T-helper 2 cell treated with Interferon-gamma antibody and Interleukin-4, amounts not matched to agents 100 ng/mL and 5 ng/mL, for 36 hours (primary cell): ENCODE measurements at places on chromosomes 12 and 14. TPM values are rescaled to one million over a fixed set of nuclear protein-coding genes. Genes with fewer than 3 reads are reported as not detected.

Gene TAS2R31
- 3.9 and 4.2 TPM in 2 replicates for total RNA-seq

Gene KRT75
- total RNA-seq, result not detected in 2 replicates

Gene TDRD9
- 0.05 TPM in 1 of 2 replicates, not detected in the other for total RNA-seq

Gene INSM2
- total RNA-seq, result not detected in 2 replicates

Gene IGFBP6
- total RNA-seq, result 0.43 and 0.48 TPM in 2 replicates

Gene SMCO3
- not detected in 2 replicates for total RNA-seq

Gene OR6C6
- not detected in 2 replicates for total RNA-seq

Gene TAS2R7
- total RNA-seq, result not detected in 2 replicates

Gene HELB
- total RNA-seq, result 39.8 and 40.2 TPM in 2 replicates
